ENCODE measurements at places on chromosomes 7 and 10.

- DNase-seq = no peak
Observed at GRCh38 chr7:103937680-103938079, 51.8 kb downstream of the RELN start.

GRCh38 chr7:21972397-21972784 is 26.7 kb upstream of the CDCA7L start:
- peak; percentile 19 for DNase-seq

DNA sequence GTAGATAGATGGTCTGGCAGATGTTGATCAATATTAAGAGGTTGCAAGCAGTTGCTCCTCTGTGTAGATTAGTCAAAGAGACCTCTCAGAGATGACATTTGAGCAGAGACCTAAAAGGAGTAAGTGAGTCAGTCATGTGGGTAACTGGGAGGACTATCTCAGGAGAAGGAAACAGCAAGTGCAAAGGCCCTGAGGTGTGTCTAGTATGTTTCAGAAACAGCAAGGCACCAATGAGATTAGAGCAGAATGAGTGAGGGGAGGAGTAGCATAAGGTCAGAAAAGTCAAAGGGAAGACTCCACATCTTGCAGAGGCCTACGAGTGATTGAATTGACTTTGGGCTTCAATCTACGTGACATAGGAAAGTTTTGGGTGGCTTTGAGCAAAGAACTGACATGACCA is 89.8 kb upstream of the COL1A2 start:
- no peak for DNase-seq

DNA sequence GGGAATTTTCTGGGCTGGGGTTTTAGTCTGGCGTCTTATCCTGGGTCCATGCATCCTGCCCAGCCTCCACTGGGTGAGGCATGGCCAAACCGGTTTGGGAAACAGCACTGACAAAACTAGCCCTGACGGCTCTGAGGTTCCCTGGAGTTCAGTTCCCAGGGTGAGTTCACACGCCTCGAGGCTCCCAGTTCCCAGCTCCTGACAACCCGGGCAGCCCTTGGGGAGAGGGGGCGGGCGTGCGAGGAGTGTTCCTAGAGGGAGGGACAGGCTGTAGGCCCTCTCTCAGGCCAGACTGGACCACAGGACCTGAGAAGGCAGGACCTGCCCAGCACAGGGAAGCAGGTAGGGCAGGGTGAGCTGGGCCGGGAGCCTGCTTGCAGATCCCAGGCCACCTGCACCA is 82.3 kb upstream of the PPIF start:
- no peak for DNase-seq

DNA sequence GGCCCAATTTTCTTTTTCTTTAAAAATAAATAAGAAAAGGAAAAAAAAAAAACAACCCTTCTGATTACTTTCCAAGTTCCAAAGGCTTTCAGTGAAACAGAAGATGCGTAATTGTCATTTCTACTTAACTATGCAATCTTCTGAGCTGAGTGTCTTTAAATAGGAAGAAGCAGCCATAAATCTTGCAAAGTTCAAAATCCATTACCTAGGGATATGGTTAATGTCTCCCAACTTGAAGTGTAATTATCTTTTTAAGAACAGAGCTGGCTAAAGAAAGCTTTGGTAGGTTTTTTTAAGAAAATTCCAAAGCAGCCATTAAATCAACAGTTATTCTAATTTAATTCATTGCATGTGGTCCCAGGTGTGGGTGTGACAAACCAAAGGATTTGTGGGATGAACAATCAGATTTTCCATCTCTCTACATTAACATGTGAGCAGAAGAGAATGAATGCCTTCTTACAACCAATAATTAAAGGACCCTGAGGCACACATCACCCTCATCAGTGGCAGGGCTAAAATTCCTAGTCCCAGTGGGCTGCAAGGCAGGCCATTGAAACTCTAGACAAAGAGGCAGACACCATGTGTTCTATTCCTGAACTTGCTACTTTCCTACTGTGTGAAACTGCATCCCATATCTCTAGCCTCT is 419.2 kb downstream of the REEP3 start:
- no peak for DNase-seq

DNA sequence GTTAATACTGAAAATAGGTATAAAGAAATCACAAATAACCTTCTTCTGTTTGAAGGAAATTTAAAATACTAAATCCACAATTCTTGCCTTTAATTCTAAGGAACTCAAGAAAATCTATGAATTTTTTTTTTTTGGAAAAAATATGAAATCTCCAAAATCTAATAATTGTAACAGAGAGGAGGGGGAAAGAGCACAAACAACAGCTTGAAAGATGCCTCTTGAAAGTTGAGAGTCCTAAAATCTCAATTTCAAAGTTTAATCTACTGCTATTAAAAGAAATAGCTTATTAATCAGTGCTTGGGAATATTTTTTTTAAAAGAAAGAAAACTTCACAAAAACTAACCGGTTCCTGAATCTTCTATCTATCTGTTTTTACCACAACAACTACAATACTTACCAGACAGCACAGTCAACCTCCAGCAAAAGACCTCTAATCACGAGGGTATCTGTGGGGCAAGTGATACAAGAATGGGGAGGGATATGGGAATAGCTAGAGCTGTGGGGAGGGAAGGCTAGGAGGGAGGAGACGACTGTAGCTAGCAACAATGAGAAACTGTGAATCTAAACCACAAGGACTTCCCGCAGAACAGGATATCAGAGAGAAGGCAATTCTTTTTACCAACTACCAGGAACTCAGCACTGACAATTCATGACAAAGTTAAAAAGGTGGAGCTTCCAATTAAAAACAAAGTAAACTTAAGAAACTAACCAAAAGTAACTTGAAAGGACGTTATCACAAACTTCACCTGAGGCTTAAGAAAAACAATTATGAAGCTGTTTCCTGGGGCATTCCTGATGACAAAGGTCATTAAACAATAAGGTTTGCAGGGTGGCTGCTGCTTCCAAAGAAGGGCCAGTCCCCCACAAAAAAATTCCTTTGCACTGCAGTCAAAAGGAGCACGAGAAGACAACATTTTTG is at the start of gene USP54:
Gene USP54, minus strand, starts transcription at position 462 of the 919 bp plus-strand sequence. CDS start 15,684 bp downstream, outside the sequence.
- peak; percentile 58 for DNase-seq

GRCh38 chr7:55173671-55174070 is 154.9 kb downstream of the EGFR start:
- DNase-seq = no peak

GRCh38 chr7:19317461-19317860 is 172.2 kb upstream of the FERD3L start:
- DNase-seq = no peak

- no peak for DNase-seq
Observed at GRCh38 chr7:711922-712380, 14.5 kb upstream of the DNAAF5 start.

- DNase-seq = no peak
Observed at GRCh38 chr7:157682064-157682945, 345.5 kb downstream of the DNAJB6 start.

DNA sequence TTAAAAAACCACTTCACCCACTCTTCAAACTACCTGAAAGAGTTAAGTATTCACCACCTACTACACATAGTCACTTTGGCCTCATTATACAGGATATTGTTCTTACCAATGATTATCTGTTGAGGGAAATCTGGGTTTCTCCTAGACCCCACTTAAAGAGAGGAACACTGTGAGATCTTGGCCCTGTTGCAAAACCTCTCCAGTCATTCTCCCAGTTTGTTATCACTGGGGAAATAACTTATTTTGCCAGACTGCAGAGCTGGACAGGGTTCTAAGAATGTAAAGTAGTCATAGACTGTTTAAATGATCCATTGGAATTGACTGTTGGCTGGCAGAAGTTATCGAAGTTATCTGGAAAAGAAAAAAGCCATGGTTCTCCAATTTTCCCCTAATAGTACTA is 143.8 kb downstream of the HGF start:
- DNase-seq = no peak

DNA sequence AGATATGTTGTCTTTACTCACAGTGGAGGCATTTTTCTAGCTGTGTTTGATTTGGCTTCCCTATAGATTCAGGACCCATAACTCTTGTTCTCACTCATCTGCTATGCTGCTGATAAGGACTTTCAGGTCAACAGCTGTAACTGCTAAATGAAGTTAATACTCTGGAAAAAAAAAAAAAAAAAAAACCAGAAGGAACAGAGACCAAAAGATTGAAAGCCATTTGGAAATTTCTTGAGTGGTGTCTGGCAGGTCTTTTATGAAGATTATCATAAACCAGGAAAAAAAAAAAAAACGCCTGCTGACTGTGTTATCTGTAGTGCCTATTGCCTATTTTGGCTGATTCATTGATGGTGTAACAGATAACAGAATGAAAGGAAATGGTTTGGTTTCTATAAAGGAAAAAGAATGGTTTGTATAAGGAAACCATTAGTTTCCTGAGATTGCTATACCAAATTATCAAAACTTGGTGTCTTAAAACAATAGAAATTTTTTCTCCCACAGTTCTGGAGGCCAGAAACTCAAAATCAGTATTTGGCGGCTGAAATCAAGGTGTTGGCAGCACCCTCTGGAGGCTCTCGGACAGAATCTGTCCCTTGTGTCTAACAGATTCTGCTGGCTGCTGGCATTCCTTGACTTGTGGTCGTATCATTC is 60.5 kb upstream of the BET1 start:
- DNase-seq = peak; percentile 12

- no peak for DNase-seq
Observed at GRCh38 chr10:117363028-117363427, 12.2 kb downstream of the PDZD8 start.

GRCh38 chr10:72204724-72205123 is 11.1 kb upstream of the ANAPC16 start:
- no peak for DNase-seq

GRCh38 chr10:17005621-17006566 is 123.7 kb downstream of the CUBN start:
- no peak for DNase-seq

- DNase-seq = no peak
Observed at GRCh38 chr7:117323851-117324711, 1.2 kb upstream of the WNT2 start.

DNA sequence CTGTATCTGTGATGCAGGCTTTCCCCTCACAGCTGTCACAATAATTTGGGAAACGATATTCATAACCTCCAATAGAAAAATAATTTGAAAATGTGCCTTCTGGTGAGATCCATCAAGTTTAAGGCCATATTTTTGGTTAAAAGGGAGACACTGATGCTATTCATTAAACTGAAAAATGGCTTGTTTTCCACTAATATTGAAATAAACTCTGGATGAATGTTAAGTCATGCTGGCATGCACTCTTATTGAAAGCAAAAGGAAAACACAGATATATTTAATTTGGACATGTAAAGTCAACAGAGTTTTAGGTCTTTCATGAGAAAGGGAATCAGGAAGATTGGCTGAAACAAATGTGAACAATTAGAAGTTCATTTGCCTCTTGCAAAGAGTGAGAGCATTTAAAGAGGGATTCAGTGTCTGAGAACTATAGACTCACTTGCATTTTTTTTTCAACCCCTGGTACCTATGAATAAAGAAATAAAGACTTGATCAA is 879.2 kb downstream of the LRMDA start:
- DNase-seq = no peak

DNA sequence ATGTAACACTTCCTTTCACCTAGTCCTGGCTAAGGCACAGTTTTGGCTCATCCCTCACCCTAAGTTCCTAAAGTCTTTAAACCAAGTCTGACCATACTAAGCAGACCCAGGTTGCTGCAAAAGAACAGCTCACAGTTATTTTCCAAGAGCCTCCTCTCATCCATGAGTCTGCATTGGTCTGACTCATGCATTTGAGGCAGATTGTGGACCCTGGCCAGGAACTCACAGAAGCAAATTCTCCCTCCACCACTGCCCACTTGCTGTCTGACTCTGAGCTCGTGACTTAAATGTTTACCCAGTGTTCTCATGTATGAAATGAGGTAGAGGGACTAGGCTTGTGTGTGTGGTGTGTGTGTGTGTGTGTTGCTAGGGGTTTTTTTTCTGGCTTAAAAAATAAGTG is 1272.8 kb downstream of the TYW1 start:
- no peak for DNase-seq

DNA sequence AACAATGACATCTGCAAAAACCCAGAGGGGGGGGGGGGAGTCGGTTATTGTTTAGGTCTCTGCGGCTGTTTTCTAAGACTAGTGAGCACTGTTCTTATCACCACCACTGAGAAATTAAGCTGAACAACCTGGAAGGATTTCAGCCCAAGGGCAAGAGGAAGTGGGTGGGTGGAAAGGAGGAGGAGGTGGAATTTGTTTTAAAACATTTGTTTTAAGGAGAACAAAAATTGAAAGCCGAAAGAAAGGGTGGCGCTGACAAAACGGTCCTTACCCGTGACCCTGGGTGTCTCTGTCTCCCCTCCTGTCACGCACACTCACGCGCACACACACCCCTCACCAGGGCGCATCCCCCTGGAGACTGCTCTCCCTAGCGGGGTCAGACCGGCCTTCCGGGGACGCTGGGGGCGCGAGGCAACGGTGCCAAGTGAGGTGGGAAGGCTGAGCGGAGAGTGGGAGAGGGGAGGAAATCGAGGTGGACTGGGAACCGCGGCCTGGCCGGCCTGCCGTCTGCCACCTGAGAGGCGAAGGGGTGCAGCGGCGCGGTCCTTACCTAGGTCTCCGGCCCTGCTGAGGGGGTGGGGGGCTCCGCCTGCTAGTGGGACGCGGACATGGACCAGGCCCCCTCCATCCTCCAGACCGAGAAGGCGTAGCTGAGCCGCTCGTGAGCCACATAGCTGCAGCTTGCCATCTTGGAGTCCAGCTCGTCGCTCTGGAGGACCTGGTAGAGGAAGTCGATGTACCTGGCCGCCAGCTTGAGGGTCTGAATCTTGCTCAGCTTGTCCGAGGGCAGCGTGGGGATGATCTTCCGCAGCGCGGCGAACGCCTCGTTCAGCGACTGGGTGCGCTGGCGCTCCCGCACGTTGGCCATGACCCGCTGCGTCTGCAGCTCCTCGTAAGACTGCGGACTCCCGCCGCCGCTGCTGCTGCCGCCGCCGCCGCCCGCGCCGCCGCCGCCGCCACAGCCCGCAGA is 1.0 kb downstream of the TWIST1 start:
- DNase-seq = no peak

DNA sequence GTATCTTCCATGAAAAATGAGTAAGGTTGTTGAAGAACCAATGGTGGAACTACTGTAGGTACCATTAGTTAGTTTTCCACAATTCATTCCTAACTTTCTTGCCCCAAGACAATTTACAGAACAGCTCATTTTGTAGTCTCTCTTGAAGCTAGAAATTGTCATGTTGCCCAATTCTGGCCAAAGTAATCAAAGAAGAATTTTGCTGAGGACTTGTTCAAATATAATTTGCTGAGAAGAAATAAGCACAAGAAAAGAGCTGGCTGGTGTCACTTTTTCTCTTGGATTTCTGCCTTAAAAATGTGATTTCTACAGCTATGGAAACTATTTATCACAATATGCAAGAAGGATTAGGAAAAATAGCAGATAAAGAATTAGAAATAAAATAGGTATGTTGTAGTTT is 199.2 kb upstream of the SEMA3A start:
- no peak for DNase-seq

DNA sequence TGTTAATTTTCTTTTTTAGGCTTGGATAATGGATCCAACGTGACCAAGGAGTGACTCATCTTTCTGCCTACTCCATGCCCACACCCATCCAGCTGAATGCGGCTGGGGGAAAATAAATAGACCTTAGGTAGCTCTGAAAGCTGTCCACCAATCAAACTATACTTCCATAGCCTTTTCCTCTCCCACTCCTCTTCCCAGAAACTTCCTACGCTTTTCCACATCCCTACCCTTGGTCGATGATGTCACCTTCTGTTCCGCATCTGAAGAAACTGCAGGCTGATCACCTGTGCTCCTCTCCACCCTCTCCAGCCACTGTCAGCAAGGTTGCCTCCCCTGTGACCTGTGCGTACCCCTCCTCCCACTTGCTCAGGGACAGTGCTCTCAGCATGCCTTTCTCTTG is 359.8 kb upstream of the KLF6 start:
- no peak for DNase-seq

- DNase-seq = no peak
Observed at GRCh38 chr10:72951760-72952159, 2.8 kb downstream of the PLA2G12B start.

Measured in Jurkat, Clone E6-1 (cell line).